ENCODE measurements at places on chromosomes 4 and X.

DNA sequence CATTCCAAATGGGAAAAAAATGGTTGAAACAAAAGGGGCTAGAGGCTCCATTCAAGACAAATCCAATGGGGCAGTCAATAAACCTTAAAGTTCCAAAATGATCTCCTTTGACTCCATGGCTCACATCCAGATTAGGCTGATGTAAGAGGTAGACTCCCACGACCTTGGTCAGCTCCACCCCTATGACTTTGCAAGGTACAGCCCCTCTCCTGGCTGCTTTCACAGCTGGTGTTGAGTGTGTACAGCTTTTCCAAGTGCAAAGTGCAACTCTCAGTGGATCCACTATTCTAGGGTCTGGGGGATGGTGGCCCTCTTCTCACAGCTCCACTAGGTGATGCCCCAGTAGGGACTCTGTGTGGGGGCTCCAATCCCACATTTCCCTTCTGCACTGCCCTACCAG is 21.5 kb downstream of the SULT1B1 start:
- no peak for DNase-seq

- no peak for DNase-seq
Measured at GRCh38 chrX:120463241-120463640, 5.9 kb downstream of the LAMP2 start.

DNA sequence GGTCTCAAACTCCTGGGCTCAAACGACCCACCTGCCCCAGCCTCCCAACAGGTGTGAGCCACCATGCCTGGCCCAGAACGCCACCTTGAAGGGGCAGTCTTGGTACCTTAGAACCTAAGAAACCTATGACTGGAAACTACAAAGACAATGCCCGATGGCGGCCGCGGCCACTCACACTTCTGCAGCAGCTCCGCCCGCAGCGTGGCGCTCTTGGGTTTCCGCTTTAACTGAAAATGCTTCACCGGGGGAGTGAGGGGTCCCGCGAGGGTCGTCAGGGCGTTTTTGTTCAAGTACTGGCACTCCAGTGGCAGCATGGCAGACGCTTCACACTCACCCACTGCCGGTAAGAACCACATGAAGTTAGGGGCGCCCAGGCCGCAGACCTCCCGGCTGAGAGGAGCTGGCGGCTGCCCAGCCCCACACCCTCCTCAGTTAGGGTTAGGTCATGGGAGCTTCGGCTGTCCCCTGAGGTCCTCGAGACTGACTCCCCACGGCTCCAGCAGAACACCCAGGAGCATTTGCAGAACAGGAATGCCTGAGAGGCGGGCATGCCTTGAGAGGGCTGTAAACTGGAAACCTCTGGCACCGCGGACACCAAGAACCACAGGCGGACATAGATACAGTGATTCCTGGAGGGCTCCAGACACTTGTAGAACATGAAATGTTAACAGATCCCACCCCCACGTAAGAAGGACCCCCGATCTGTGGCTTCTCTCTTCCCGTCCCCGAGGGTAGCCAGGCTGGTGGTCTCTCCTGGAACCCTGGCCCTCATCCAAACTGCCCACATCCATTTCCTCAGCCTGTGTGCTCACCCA is 19.0 kb downstream of the NELFA start:
- DNase-seq, result no peak

DNA sequence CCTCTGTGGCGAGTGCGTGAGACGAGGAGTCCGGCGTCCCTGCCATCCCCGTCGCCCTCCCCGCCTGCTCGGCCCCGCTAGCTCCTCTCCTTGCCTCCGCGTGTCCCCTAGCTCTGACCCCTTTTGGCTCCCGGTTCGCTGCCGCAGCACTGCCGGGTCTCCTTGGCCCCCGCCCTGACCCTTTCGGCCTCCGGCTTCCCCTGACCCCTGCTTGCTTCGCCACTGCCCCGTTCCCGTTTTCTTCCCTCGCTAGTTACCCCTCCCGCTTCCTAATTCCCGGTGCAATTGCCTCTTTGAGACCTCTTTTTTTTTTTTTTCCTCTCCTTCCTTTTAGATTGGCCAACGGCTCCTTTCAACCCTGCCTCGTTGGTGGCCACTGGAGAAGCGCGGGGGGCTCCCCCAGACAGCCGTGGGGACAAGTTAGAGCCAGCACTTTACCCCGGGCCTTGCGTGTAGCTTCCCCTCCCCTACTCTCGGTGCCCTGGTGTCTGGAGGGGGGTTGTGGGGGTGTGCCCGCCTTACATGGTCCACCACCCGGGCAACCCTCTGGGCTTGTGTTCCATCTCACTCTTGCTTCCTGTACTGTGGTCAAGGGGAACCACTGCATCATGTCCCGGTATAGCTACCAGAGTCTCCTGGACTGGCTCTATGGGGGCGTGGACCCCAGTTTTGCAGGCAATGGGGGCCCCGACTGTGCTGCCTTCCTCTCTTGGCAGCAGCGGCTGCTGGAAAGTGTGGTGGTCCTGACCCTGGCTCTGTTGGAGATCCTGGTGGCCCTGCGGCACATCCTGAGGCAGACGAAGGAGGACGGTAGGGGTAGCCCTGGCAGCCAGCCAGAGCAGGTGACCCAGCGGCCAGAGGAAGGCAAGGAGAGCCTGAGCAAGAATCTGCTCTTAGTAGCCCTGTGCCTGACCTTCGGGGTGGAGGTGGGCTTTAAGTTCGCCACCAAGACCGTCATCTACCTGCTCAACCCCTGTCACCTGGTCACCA is 548 bp downstream of the TMEM164 start:
- no peak for DNase-seq

GRCh38 chr4:165138843-165139242 is 26.2 kb upstream of the TMEM192 start:
- no peak for DNase-seq

- DNase-seq, result no peak
Measured at GRCh38 chr4:8738471-8738931, 133.1 kb downstream of the HMX1 start.

DNA sequence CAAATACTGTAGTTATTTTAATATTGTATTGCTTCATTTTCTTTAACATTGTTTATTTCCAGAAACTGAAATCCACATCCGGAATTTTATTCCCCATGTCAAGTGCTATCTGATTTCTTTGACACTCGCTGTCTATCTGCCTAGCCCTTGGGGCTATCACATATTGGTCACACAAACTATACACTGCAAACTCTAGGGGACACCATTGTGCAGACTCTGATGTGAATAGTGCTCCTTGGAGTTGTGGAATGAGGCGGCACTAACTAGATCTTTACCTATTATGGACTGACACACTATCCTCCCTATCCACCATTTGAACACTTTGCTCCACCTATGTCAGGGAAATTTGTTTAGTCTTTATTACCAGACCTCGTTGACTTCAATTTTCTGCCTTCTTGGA is 534.5 kb downstream of the GLUD2 start:
- DNase-seq, result no peak
